ENCODE measurements at places on chromosomes 3 and 15. TPM values are rescaled to one million over a fixed set of nuclear protein-coding genes. Genes with fewer than 3 reads are reported as not detected.

DNA sequence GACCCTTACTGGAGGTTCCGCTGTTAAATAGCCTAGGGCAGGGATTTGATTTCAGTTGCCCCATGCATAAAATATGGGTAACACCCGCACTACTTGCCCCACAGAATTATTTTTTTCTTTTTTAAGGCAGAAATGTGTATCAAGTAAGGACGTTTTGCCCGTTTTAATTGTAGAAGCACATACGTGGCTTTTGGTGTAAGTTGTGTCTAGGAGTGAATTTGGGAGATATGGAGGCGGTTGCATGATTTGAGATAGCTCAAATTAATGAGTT lies 636 bp upstream of the LRRC58 start:
- no peak for DNase-seq

- DNase-seq, result no peak
These were observed 39.6 kb downstream of the HGD start for GRCh38 chr3:120642368-120642948.

GRCh38 chr15:52464478-52464877 lies 64.2 kb downstream of the MYO5A start:
- DNase-seq, result no peak

DNA sequence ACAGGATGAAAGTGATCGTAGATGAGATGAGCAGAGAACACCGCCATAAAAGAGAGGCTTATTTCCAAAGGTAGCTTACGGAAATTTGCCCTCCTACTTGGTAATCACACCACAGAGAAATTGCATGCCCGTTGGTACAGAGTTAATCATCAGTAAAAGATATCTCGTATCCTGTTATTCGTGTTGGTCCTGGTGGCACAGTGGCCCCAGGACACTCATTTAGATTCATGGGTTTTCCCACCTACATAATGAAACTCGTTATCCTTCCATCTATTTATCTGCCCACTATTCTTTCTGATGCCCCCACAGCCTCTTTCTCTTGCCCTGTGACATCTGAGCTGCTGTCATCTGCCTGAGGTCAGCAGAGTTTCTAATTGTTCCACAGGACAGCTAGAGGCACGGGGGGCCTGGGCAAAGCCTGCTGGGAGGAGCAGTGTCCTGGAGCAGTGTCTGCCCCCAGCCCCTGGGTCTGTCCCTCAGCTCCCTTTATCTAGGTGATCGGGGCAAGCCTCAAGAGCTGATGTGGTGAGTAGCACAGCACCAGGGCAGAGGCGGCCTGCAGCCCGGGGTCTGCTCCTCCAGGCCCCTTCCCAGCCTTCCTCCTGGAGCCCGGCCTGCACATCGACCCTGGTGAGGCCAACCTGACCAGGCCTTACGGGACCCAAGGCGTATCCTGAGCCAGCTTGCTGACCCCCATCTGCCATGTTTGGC lies 42.2 kb downstream of the PXYLP1 start:
- DNase-seq, result peak; percentile 59

DNA sequence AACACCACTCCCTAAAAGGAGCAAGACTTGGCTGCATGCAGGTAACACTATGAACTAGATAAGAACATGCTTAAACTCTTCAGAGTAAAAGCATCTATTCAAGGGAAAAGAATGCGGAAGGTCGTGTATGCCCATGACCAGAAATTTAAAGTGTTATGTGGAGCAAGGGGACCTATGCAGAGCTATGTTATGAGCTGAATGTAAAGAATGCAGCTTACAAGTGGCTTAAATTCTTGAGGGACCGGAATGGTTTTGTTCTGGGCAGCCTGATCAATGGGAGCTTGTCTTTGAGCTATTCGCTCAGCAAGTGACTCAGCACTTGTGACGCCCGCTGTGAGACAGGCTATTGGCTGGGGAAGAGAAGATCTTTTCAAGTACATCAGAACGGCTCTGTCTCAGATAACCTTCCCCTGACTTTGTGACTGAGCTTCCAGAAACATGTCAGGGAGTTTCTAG lies 367.5 kb upstream of the THBS1 start:
- peak; percentile 57 for DNase-seq

DNA sequence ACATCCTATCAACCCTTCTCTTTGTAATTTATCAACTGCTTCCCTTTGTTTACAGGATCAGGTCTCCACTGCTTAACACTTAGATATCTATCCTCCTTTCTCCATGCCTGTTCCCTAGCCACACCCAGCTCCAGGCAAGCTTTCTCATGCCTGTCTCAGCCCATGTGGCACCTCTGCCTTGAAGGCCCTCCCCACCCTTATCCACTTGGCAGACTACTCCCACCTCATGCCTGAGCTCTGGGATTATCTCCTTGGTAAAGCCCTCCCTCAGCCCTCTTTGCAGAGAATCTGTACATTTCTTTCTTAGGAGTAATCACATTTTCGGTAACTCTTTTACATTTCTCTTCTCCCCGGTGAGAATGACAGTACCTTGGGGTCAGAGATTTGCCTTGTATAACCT lies 96.0 kb downstream of the ATP1B3 start:
- no peak for DNase-seq

The PCLAF gene
- not detected for total RNA-seq

The GOLGA6L4 gene
- 4.3 TPM for total RNA-seq

The GABRG3 gene
- not detected for total RNA-seq

The GPR149 gene
- total RNA-seq, result not detected

Data from upper lobe of left lung (tissue), 6 donors.